Lung microvascular endothelial cell (primary cell): ENCODE measurements at places on chromosomes 7 and 10.

GRCh38 chr7:138872576-138872975 is 74.6 kb upstream of the ATP6V0A4 start:
- DNase-seq: no peak

GRCh38 chr10:14124941-14125340 is 205.8 kb downstream of the FRMD4A start:
- DNase-seq: no peak

DNA sequence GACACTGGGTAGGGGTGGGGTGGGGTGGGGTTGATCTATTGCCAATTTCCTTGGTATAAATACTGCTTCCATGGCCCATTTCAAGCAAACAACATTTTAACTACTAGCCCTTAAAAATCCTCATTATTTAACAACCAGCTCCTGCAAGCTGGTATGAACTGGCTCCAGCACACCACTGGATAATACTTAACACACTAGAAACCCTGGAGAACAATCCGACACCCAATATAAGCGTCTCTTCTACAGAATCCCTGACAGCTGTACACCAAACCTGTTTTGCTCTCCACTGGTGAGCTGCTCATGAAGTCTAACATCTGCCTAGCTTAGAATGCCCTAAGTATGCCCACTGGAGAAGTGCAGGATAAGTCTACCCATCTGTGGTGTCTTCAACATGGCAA is 116.8 kb downstream of the HIPK2 start:
- no peak for DNase-seq

- DNase-seq: peak; percentile 92
These were observed 718 bp upstream of the CTBP2 start for GRCh38 chr10:125160856-125161706.

DNA sequence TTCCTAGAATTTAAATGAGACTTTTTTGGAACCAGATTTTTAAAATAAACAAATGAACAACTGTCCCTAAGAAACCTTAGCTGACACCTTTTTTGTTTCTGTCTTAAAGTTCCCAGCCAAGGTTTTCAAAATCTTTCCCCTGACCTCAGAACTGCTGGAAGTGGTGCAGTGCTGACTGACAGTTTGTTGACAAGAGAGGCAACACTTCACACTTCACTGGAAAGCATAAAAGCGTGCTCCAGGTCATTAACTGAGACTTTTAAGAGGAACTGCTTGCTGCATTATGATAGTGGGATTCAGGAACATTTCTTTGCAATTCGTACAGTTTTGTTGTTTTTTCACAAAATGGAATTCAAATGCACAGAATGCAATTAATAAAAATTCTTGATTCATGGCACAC is 36.2 kb downstream of the SYPL1 start:
- DNase-seq: no peak

GRCh38 chr7:2018569-2019460 is 213.9 kb downstream of the MAD1L1 start:
- peak; percentile 70 for DNase-seq

- DNase-seq: no peak
These were observed 187.9 kb downstream of the PLXDC2 start for GRCh38 chr10:20004087-20004523.

DNA sequence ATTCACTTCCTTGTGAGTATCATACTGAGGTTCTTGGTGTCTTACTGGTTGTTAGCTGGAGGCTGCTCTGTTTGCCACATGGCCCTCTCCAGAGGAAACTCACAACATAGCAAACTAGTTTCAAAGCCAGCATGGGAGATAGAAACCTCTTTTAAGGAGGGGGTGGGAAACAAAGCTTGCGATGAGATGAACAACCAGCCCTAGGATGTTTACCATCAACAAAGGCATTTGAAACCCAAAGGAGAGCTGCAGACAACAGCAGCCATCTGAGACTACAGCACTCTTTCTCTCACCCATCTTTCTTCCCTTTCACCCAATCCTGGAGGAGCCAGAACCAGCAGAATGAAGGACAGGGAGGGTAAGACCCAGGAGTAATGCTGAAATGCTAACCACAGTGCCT is 182.1 kb downstream of the NEBL start:
- no peak for DNase-seq

DNA sequence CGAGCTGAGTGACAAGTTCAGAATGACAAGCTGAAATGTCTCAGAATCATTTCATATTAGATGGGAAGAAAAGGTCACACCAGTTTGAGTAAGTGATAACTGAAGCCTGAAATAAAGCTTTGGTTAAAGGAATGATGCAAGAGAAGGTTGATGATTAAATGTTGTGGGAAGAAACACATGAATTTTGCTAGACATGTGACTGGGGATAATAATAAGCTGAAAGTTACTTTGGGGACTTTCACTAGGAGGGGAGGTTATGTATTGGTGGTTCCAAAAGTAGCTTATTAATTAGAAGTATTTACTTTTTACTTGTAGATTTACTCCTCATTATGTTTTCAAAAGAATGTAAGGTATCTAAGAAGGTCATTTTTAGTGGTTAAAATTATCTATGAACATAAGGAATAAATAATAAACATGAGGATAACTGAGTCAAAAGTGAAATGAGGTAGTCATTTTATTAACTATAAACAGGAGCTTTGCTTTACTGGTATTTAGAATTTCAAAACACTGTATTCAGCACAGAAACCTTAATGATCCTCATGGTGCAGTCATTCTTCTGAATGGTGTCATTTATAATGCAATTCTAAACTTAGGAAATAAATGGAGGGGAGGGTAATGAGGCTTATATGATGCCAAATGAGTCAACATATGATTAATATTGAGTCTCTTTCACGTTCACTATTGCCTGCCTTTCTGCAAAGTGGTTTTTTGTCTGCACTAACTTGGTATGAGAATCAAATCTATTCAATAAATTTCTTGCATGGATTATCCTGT is 63.7 kb downstream of the PRKG1 start:
- DNase-seq: no peak

GRCh38 chr10:2244471-2244870 is 507.1 kb upstream of the ADARB2 start:
- no peak for DNase-seq

DNA sequence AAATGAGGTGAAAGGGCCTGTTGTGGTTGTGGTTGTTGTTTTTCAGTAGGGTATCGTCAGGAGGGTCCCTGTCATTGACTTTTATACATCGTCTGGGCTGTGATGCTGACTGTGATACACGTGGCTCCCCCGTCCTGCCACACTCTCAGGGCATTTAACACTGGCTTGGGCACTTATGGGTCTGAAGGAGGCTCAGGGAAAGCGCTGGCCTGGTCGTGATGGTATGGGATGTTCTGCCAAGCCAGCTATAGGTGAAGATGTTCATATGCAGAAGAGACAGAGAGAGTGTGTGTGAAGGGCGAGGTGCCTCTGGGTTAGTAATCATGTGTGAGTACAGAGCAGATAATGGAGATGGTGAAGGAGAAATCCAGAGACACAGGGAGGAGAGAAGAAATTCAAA is 158.5 kb downstream of the PRPF18 start:
- no peak for DNase-seq

- DNase-seq: no peak
These were observed 566.5 kb downstream of the ATRNL1 start for GRCh38 chr10:115659616-115660015.

GRCh38 chr7:133727476-133728214 is 399.5 kb upstream of the LRGUK start:
- no peak for DNase-seq

DNA sequence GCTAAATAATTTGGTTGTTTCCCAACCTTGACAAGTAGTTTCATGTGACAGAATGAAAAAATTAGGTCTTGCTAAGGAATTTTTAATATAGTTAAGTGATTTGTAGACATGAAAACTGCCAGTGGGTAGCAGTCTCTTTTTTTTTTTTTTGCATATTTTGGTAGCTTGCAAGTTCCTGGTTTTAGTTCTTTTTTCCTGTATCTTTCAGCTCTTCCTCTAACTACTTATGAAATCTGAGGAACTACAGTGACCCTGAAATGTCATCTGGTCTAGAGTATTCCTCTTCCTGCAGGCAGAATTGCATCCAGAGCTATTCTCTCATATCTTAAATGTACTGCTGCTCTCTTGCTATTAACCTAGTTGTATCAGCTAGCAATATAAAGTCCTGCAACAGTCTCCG is 160.4 kb downstream of the HDAC9 start:
- DNase-seq: no peak

DNA sequence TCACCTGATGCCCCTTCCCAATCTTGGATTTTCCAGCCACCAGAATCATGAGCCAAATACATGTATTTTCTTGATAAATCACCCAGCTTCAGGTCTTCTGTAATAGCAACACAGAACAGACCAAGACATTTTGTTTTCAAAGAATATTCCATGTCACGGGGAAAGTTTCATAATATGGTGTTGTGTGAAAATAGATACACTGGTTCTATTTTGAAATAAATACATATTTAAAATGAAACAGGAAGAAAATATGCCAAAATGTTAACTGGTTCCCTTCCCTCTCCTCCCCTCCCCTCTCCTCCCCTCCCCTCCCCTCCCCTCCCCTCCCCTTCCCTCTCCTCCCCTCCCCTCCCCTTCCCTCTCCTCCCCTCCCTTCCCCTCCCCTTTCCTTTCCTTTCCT is 30.3 kb upstream of the CAMK1D start:
- no peak for DNase-seq

- DNase-seq: no peak
These were observed 18.8 kb upstream of the ZNF273 start for GRCh38 chr7:64884085-64884912.

DNA sequence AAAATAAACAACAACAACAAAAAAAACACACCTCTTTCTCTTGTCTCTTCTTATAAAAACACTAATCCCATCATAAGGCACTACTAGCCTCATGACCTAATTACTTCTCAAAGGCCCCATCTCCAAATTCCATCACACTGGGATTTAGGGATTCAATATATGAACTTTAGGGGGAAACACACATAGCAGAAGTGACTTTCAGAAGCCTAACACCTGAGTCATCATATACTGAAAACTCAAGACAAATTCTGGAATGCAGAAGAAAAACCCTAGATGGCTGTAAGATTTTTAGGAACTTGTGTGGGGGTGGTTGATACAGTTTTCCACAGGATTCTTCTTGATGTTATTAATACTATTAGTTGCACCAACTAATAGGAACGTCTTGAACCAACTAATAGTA is 33.7 kb upstream of the CSTF2T start:
- DNase-seq: no peak

- DNase-seq: peak; percentile 47
These were observed 19.2 kb upstream of the SMO start for GRCh38 chr7:129169171-129169671.

DNA sequence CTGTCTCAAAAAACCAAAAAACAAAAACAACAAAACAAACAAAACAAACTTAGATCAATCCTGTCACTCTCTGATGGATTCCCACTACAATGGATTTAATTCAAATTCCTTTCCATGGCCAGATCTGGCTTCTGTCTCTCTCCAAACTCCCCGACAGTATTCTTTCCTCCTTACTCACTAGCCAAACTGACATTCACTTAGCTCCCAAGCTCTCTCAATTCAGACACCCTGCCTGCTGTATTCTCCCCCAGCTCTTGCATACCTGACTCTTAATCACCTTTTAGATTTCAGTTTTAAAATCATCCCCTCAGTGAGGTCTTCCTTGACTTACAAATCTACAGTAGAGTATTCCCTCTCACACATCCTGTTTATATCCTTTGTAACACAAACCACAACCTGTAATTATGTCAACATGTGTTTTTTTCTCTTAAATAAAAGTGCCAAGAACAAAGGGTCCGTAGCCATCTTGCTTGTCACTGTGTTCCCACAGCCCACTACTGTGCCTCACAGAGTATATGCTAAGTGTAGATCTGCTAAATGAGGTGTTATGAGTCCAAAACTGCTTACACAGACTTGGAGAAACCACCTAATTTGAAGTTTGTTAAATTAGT is 14.4 kb downstream of the HERPUD2 start:
- DNase-seq: no peak

DNA sequence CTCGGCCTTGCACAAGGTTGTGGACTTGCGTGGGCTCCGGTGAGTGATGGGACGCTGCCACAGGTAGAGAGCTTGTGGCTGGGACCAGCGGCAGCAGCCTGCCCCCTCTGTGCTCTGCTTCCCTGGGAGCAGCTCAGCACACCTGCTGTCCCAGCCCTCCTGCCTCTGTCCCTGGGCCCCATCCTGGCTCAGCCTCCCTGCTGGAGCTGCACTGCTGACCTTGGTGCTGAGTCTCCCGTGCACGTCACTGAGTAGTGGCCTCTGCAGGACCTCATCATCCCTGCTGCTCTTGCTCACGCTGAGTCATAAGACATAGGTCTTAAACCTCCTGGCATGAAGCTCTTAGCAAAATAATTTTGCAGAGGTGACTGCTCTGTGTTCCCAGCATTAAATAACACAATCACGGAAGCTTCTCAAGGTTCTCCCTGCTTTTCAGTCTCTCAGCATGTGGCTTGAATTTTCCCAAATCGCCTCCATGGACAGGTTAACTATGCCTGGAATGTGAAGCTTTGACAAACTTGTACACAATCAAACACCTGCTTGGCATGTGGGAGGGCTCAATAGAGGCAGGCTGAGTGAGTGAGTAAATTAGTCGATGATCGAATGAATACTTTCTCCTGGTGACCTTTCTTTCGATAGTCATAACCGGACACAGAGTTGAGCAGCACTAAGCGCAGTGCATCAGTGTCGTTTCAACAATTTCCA is 63.8 kb upstream of the NPS start:
- no peak for DNase-seq

- DNase-seq: no peak
These were observed 48.1 kb downstream of the SORBS1 start for GRCh38 chr10:95513008-95513589.

GRCh38 chr7:71021131-71021530 is 110.8 kb upstream of the GALNT17 start:
- DNase-seq: no peak

GRCh38 chr7:28381466-28381865 is 30.9 kb upstream of the CREB5 start:
- DNase-seq: no peak

DNA sequence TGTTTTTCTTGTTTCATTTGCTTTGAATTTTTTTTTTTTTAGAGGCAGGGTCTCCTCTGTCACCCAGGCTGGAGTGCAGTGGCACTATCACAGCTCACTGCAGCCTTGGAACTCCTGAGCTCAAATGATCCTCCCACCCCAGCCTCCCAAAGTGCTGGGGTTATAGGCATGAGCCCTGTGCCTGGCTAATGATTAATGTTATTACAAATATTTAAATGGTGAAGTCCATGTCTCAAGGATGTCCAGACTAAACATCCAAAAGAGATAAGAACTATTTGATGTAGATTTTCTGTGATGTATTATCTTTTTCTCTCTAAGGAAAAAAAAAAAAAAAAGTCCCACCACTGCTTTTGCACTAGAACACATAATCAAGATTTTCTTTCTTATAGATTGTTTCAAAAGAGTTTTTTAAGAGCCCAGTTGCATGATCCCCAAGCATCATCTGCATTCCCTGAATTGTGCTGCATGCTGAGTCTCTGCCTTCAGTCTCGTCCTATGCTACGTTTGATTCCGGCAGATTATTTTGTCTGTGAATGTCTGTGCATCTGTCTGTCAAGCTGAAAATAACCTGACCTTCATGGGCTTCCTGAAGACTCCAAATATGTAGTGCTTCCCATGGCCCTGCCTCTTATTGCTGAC is 33.4 kb downstream of the MACROH2A2 start:
- no peak for DNase-seq

GRCh38 chr10:1657479-1657878 is 79.8 kb downstream of the ADARB2 start:
- no peak for DNase-seq

- peak; percentile 57 for DNase-seq
These were observed 906 bp downstream of the DKK1 start for GRCh38 chr10:52314822-52315552.

GRCh38 chr10:7107285-7107684 is 303.5 kb downstream of the SFMBT2 start:
- no peak for DNase-seq

GRCh38 chr10:49139846-49140195 is 6.0 kb upstream of the FAM170B start:
- no peak for DNase-seq
